ENCODE measurements at places on chromosomes 12 and 14. TPM values are rescaled to one million over a fixed set of nuclear protein-coding genes. Genes with fewer than 3 reads are reported as not detected.

GRCh38 chr14:103064436-103064835, 7.1 kb upstream of the CDC42BPB start:
- no peak for DNase-seq

GRCh38 chr14:34052658-34053014, 101.8 kb upstream of the EGLN3 start:
- DNase-seq, result peak; percentile 88

DNA sequence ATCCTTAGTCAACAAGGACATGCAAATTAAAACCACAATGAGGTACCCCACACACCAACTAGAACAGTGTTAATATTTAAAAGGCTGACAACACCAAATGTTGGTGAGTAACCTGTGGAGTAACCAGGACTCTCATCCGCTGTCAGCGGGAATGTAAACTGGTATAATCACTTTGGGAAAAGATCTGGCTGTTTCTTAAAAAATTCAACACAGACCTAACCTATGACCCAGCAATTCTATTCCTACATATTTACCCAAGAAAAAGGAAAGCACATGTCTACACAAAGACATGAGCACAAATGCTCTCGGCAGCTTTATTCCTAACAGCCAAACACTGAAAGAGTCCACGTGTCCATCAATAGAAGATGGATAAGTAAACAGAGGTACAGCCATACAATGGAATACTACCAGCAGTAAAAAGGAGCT, 26.6 kb downstream of the NRDE2 start:
- DNase-seq, result no peak

DNA sequence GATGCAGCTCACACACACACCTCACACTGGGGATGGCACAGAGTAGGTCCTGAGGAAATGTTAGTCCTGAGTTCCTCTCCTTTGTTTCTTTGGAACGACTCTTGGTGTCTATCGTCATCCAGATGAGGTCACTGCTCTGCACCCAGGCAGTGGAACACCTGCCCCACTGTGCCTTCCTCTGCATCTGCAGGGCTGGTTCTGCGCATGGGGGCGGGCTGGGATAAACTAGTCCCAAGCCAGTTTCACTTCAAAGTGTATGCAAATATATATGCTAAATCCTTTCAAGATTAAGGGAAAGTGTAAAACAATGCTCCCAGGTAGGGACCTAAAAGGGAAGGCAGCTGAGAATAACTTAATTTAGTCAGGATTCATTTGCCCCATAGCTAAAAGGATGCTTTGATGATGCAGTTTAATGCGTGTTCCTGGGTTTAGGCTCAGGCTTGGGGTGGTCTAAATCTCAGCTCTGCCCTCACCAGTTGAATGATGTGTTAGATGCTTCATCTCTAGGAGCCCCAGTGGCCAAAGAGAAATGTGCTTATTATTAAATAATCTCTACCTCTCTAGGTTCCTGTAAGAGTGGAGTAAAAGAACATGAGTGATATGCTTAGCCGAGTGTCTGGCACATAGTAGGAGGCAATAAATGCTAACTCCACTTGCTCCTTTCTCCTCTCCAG, 47.1 kb upstream of the OVCH1 start:
- DNase-seq, result no peak

DNA sequence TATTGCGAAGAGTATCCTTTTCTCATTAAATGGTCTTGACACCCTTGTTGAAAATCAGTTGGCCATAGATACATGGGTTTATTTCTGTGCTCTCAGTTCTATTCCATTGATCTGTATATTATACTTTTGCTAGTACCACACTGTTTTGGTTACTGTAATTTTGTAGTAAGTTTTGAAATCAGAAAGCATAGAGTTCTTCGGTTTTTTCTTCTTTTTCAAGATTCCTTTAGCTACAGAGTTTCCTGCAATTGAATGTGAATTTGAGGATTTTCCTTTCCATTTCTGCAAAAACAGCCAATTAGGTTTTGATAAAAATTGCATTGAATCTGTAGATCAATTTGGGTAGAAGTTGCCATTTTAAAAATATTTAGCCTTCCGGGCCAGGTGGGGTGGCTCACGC, 60.2 kb downstream of the ARHGAP5 start:
- DNase-seq, result no peak

ADAM21 gene
- 0.26 TPM for total RNA-seq

GRCh38 chr14:74988131-74988530, 14.6 kb upstream of the EIF2B2 start:
- no peak for DNase-seq

ANKRD33 gene
- not detected for total RNA-seq

DNA sequence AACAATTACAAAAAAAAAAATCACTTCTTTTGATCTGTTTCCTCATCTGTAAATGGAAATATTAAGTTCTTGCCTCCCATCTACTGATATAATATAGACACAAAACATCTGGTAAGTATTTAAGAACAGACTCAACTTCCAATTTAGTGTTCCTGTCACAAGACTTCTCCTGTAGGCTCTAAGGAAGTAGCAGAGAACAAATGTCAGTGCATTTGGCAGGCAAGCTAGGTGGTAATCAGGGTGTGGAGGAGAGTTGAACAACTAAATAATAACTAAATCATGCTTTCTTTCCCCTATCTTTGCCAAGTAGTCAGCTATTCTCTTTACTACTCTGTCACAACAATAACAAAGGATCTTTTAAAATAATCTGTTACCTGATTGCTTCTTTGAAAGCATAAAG, 22.1 kb downstream of the BAZ1A start:
- no peak for DNase-seq

AKAP5 gene
- 2.1 TPM for total RNA-seq

DNA sequence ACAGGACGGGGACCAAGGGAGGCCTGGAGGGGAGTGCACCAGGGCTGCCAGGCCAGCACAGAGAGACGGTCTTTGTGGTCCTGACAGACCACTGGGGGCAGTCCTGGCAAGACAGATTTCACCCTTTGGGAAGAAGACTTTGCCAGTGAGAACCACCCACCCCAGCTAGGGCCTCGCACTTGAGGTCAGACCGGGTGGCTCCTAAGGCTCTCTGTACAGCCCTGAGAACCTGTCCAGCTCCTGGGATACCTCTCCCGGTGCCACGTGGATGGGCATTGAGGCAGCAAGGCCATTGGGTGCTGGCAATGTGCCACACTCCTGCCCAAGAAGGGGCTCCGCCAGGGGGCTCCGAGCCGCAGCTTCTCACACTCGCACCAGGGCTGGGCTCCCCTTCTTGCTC, 42.4 kb downstream of the DEGS2 start:
- DNase-seq, result no peak

DNA sequence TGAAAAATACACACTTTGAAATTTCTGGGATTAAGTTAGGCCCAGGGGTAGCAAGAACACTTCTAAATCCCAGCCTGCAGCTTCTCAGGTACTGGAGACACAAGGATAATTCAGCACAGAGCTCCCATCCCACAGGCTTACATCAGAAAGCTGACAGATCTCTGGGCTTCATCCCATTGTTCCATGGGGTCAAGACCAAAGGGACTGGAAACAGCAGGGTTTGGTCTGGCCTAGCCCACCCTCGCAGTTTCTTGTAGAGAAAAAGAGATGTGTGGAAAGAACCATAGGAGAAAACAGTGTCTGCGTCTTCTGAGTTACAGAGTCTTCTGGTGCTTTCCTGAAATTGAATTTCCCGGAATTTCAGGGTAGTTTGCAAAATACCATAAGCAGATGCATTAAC, 59.6 kb upstream of the RIC8B start:
- no peak for DNase-seq

Measured in esophagus muscularis mucosa (tissue), 4 donors.